ELF-1 (cell line): ENCODE measurements at places on chromosomes 11 and 22.
A peak's percentile ranks its signal among the peaks of the same experiment; 100 is the strongest.

- DNase-seq = no peak
Observed at GRCh38 chr11:58813693-58814092, 30.8 kb downstream of the GLYATL2 start.

GRCh38 chr11:9138133-9138453, 46.7 kb upstream of the SCUBE2 start:
- no peak for DNase-seq

- no peak for DNase-seq
Observed at GRCh38 chr11:128865490-128865889, 1.6 kb downstream of the KCNJ1 start.

DNA sequence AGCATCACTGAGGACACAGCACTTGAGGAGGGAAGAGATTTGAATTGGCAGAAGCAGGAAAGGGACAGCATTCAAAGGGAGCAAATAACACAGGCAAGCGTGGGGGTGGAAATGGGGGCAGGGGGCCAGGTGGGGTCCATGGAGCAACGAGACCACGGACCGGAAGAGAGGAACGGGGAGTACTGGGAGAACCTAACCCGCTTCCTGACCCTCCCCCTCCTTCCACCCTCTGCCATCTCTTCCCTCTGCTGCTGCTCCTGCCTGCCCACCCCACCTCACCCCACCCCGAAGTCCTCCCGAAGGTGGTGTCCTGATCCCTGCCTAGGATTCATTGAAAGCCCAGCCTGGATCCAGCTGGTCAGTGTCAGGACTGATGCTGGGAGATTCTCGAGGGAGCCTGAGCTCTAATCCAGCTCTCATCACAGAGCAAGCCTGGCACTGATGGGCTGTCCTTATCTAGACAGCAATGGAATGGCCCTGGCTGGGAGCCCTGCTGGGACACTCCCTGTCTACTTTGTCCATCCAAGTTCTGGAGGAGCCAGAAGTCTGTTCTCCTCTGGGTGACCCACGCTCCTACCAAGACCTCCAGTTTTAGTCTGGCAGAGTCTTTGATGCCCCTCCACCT, 105.0 kb downstream of the TRIM29 start:
- peak; percentile 4 for DNase-seq

GRCh38 chr11:70643642-70644041, 245.3 kb downstream of the CTTN start:
- no peak for DNase-seq

DNA sequence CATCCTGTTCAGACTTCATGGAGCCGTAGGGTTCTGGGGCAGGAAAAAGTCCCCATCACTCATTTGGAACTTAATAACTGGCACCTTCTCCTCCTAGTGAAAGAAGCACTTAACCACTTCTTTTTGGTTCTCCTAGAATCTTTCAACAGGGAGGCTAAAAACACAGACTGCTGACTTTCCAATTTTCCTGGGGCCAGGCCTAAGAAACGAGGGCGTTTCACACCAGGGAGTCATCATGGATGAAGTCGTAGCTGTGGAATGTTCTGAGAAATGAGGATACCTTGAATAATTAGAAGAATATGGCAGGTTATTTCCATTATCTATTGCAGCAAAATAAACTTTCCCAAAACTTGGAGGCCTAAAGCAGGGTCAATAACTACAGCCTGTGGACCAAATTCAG, 26.0 kb upstream of the API5 start:
- no peak for DNase-seq

- no peak for DNase-seq
Observed at GRCh38 chr22:17930455-17931313, 93.7 kb downstream of the MICAL3 start.

DNA sequence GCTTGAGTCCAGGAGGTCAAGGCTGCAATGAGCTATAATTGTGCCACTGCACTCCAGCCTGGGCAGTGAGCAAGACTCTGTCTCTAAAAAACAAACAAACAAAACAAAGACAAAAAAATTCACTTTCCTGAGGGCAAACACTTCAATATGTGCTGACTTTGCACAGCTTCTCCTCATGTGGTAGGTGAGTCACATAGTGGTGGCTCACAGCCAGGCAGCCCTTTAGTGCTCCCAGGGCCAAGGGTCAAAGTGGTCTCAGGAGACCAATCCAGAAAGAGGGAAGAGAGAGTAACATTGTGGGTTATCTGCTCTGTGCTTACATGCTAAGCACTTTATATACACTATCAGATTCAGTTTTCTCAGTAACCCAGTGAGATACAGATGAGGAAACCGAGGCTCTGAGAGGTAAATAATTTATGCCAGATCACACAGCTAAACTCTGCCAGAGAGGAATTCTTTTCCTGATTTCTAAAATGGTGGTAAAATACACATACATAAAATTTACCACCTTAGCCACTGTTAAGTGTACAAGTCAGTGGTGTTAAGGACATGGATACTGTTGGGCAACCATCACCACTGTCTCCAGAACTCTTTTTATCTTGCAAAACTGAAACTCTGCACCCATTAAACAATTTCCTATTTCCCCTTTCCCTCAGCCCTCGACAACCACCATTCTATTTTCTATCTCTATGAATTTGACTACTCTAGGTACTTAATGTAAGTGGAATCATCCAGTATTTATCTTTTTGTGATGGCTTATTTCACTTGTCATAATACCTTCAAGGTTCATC, 231.7 kb upstream of the NARS2 start:
- DNase-seq = no peak

DNA sequence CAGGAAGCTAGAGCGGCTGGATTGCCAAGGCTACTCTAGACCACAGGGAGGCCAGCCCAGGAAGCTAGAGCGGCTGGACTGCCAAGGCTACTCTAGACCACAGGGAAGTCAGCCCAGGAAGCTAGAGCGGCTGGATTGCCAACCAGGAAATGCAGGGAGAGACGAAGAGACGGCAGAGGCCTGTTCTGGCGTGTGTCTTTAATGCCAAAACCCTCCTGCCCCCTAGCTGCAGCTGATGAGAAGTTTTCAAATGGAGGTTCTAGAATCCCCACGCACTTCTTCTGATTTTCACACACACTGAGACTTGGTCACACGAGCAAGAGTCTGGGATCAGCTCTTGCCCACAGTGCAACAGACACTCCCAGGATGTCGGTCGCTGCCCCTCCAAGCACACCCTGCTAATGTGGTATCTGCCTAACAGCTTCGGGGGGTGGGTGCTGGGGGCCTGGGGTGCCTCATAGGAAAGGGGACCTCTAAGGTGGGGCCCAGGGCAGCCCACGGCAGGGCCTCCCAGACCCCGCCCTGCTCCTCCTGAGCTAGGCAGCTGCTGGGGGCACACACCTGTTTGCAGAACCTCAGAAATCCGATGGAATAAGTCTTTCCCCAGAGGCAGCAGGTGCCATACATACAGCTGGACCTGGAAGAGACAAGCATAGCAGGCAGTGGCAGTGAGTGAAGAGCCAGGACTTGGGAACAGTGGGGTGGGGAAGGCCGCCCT, 28.5 kb downstream of the MAFF start:
- DNase-seq = peak; percentile 59

- no peak for DNase-seq
Observed at GRCh38 chr22:42282943-42283277, 12.5 kb upstream of the TCF20 start.

- no peak for DNase-seq
Observed at GRCh38 chr11:65927904-65928397, 8.7 kb downstream of the DRAP1 start.
